Lower lobe of right lung (tissue), 2 donors: ENCODE measurements at places on chromosomes 1 and 21. TPM values are rescaled to one million over a fixed set of nuclear protein-coding genes. Genes with fewer than 3 reads are reported as not detected.

DNA sequence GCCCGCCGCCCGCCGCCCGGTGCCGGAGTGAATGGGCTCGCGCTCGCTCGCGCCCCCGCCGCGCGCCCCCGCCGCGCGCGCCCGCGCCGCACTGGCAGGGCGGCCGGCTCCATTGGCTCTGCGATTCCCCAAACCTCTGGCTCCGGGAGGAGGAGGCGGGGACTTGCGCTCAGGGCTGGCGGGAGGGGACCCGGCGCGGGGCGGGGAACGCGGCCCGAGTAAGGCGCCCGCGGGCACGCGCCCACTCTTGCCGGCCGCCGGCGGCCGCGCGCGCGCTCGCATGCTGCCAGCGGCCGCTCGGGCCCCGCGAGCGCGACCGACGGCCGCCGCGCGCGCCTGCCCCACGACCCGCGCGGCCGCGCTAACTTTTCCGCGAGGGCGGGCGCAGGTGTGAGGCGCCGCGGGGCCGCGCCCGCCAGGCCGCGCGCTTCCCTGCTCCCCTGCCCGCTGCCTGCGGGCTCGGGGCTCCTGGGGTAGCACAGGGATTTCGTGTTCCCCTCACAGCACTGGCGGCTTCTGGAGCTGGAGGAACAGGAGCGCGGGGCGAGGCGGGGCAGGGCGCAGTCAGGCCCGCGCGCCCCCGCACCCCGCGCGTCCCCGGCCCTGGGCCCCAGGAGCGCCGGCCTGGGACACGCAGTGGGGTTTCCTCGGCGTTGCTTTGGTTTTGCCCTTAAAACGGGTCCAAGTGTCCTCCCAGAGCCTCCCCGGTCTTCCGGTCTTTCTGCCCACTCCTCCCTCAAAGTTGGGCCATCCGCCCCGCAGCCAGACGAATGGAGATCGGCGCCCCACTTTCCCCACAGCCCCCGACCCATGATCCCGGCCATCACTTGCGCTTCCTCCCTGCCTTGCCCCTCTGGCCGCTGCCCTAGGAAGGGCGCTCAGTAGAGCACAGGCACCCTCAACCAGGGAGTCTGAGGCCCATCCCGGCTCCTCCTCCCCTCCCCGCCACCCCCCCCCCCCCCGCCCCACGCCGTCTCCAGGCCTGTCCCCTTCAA is 101.5 kb downstream of the CASZ1 start:
- peak; percentile 95 for DNase-seq

DNA sequence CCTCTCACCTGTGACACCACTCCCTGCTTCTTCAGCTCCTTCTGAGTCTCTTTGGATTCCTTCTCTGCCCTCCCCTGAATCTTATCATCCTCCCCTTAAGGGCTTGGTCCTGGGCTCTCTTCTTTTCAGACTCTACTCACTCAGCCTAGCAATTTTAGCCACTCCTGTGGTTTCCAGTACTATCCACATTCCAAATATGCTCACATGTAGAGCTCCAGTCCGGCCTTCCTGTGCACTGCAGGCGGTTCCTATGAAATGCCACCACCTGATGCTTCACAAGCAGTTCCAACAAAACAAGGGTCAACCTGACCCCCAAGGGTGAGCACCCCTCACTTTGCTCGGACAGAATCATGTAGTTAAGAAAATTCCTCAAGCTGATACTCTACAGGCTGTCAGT is 35.9 kb downstream of the MAB21L3 start:
- DNase-seq = no peak

DNA sequence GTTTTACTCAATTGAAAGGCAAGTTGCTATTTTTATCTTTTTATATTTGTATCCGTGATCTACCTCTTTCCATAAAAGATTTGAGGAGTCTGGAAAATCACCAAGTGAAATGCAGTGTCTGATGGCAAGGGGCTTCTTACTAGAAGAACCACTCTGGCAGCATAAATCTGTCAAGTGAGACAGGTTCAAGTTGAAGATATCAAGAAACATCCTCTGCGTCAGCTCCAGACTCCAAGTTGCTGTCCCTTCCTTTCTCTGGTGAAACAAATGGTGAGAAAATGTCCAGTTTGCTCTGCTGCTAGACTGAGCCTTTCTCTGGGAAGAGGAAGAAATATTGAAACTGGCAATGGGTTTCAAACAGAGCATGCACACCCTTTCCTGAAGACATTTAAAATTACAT is 411.2 kb downstream of the PLPP3 start:
- DNase-seq = no peak

DNA sequence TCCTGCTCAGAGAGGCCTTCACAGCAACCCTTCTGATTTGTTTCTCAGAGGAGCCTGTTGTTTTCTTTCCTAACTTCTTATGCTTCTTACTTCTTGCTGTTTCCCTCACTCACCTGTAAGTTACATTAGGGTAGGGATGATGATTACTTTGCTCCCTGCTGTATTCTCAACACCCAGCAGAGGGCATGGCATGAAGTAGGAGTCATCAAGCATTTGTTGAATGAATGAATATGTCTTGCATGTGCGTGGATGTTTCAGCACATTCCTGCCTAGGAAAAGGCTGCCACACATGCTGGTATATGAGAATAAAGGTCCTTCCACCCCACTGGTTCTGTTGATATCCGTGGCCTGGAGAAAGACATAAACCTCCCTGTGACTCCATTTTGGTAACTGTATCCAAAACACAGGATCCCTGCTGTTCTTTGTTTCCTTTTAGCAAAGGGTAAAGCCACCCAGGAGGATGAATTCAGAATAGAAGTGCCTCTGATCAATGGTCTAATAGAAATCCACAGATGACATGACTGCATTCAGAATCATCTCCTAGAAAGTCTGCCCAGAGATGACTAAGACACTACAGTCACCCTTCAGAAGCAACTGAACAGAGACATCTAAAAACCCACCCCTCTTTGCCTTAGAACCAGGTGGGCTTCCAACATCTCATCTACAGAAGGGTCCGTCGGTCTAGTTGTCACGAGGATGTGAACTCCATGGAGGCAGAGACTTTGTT is 168.8 kb downstream of the ZSCAN20 start:
- no peak for DNase-seq

- no peak for DNase-seq
These were observed 19.9 kb downstream of the KCNQ4 start for GRCh38 chr1:40803447-40803846.

DNA sequence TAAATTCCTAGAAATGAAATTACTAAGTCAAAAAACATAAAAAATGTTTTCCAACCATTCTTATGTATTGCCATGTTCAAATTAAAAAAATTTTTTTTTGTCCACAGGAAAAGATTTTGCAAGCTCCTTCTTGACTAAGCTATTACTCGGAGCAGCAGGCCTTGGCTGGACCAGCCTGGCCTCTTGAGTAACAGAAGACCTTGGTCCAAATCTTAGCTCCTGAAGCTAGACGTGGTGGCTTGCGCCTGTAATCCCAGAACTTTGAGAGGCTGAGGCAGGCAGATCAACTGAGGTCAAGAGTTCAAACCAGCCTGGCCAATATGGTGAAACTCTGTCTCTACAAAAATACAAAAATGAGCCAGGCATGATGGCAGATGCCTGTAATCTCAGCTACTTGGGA is 77.6 kb downstream of the CLSTN1 start:
- no peak for DNase-seq

- DNase-seq = no peak
These were observed 51.2 kb downstream of the SIPA1L2 start for GRCh38 chr1:232578651-232579195.

- DNase-seq = peak; percentile 46
These were observed 86.9 kb downstream of the STUM start for GRCh38 chr1:226635456-226635941.

GRCh38 chr1:224497714-224498573 is 63.3 kb upstream of the WDR26 start:
- DNase-seq = no peak

DNA sequence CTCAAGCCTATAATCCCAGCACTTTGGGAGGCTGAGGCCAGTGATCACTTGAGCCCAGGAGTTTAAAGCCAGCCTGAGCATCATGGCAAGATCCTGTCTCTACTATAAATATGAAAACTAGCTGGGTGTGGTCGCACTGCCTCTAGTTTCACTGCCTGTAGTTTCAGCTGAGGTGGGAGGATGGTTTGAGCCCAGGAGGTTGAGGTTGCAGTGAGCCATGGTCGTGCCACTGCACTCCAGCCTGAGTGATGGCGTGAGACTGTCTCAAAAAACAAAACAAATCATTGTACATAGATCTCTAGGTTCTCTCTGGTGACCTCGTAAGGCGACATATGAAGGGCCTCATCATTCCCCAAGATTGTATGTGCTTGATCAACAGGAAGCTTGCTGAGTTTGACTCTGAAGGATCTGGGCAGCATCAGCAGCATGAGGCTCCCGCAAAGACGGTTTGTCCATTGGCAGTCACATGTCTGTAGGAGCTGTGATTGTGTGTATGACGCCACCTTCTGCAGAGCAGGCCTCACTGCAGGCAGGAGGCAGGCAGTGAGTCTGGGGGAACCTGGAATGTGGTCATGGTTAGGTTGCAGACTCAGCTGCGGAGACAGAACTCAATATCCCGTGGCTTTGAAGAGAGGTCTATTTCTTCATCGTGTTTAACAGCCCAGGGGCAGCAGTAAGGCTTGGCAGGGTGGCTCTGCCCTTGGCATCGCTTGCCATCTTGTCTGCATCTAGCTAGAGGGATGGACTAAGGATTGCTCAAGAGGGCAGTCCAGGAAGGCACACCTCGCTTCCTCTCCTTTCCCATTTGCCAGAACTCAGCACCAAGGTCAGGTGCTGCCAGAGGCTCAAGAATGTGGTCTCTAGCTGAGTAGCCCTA is 14.0 kb downstream of the ATP5PO start:
- no peak for DNase-seq

DNA sequence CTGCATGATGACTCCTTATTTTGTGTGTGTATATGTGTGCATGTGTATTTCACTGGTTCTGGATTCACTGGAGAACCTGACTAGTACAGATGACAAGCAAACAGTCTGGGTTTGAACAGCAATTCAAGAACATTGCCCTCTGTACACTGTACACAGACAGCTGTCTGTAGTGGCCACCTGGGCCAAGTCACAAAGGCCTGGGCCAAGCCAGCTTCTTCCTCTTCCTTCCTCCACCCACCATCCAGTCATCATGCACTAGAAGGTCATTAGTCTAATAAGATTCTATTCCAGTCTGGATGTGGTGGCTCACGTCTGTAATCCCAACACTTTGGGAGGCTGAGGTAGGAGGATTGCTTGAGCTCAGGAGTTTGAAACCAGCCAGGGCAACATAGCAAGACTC is 155.9 kb downstream of the ELAVL4 start:
- DNase-seq = no peak

DNA sequence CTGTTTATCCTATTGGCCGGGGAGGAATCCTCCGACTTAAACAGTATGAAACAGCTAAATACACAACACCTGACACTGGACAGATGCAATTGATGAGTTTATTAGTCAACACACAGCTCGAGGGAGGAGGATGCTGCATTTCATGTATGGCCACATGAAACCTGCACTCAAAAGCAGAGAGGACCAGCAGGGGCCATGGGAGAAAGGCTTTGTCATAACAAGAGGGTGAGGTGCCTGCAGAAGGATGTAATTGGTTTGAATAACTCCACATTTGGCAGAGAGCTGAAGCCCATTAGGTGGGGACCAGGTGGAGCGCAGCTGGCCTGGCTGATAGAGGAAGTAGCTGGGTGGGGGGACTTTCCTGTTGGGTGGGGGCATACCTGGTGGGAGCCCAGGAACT is 599.1 kb downstream of the PTPRU start:
- DNase-seq = no peak

- DNase-seq = no peak
These were observed 21.7 kb downstream of the GLRX2 start for GRCh38 chr1:193083365-193084088.

GRCh38 chr1:247247568-247247967 is 8.3 kb upstream of the VN1R5 start:
- no peak for DNase-seq

- DNase-seq = peak; percentile 48
These were observed 120.8 kb upstream of the RRP15 start for GRCh38 chr1:218164111-218164929.

Gene AIM2
- total RNA-seq = 2.4 TPM

Gene GPBP1L1
- total RNA-seq = 146 TPM

Gene BECN2
- not detected for total RNA-seq
